CD14-positive monocyte (primary cell): ENCODE measurements at places on chromosomes 6 and 20.

GRCh38 chr6:116412270-116412669, 41.5 kb downstream of the DSE start:
- DNase-seq = no peak

- no peak for DNase-seq
These were observed 71.8 kb upstream of the L3MBTL3 start for GRCh38 chr6:129946439-129947140.

GRCh38 chr20:42309050-42309449, 690.9 kb upstream of the CHD6 start:
- DNase-seq = no peak

GRCh38 chr6:157238346-157238745, 85.0 kb downstream of the TMEM242 start:
- DNase-seq = no peak
